ENCODE measurements at places on chromosomes 16 and 17.
A peak's percentile ranks its signal among the peaks of the same experiment; 100 is the strongest.

DNA sequence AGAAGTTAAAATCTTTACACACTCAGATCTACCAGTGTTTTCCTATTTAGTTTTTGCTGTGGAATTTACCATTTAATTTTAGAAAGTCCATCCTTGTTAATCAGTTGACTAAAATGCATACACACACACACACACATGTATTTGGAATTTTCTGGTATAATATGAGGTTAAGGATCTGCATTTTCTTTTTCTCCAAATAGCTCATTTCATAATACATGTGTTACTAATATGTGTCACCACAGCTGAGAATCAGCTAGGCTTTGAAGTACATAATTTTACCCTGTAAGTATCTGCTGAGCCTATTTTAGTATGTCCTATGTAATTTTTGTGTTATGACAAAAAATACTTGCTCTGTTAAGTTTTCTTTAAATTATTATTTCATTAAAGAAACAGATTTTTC is 143.2 kb downstream of the PHKB start:
- no peak for DNase-seq

DNA sequence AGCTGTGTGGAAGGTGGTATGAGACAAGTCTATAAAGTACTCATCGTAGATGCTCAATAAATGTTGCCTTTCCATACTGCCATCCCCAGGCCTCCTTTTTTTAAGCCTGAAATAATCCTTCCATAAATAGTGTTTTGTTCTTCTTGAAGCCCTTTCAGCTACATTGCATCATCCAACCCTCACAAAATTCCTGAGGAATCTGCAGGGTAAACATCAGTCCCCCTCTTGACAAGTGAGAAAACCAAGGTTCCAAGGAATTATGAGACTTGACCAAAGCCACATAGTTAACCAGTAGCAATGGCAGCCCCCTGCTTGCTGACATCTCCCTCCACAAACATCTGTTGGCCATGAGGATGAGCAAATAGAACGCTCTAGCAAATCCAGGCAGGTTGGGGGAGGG is 89.7 kb upstream of the CCL1 start:
- no peak for DNase-seq

DNA sequence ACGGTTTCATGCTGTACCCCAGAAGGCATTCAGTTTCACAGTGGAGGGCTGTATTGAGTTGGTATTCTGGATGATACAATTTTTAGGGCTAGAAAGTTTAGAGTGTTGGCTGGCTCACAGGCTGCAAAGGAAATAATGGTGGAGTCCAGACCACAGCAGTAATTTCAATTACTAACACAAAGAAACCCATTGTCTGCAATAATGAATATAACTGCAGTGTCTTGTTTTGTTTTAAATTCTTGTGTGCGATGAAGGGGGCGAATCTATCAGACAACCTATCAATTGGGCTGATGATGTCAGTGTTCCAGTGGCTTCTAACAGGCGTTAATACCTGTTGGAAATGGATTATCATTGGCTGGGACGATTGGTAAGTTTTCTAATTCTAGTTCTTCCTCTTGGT is 1.5 kb downstream of the SP2 start:
- no peak for DNase-seq

- DNase-seq: no peak
Measured at GRCh38 chr17:17963694-17964436, 8.3 kb downstream of the TOM1L2 start.

GRCh38 chr17:77695386-77695785 is 263.1 kb upstream of the TNRC6C start:
- DNase-seq: no peak

DNA sequence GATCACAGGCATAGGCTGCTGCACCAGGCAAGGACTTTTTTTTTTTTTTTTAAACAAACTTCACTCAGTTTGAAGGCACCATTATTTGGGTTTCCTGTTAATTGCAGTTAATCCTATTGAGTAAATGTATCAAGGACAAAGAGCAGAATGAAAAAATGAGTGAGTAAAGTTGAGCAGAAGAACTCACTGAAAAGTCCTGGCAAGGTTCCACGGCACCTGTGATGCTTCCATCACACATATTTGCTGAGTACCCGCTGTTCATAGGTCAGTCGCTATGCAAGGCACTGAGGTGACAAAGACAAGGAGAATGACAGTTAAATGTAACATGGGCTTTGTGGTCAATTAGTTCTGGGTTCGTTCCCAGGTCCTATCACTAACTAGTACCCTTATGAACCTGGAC is 670.0 kb downstream of the MAF start:
- no peak for DNase-seq

DNA sequence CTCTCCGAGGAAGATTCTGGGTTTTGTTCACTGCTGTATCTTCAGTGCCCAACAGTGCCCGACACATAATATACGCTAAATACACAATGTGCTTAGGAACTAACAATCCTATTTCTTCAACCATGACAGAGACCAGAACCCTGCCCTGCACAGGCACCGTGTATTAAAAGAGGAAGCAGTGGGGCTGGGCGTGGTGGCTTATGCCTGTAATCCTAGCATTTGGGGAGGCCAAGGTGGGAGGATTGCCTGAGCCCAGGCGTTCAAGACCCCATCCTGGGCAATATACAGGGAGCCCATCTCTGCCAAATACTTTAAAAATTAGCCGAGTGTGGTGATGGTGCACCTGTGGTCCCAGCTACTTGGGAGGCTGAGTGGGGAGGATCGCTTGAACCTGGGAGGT is 19.3 kb downstream of the ARL2BP start:
- no peak for DNase-seq

- no peak for DNase-seq
Measured at GRCh38 chr17:62692721-62693431, 65.4 kb downstream of the MRC2 start.

- no peak for DNase-seq
Measured at GRCh38 chr17:10077561-10078299, 120.7 kb downstream of the GAS7 start.

DNA sequence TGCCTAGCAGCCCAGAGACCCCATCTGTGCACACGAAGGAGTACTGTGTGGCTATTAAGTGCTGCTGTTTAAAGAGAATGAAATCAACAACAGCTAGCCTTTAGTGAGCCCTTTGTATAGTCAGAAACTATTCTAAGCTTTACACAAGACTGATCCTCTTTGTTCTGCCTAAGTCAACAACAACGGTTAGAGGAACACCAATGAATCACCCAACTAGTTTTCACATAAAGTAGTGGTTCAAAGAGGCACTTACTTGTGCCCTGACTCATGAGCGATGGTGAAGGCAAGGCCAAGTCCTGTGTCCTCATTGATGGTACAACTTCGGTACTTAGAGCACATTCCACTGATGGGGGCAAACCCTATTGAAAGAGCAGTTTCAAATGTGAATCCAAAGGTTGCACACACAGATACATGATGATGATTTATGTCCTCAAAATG is 75.8 kb downstream of the ADAMTS18 start:
- no peak for DNase-seq

GRCh38 chr17:10768750-10769251 is 35.1 kb downstream of the TMEM238L start:
- DNase-seq: no peak

DNA sequence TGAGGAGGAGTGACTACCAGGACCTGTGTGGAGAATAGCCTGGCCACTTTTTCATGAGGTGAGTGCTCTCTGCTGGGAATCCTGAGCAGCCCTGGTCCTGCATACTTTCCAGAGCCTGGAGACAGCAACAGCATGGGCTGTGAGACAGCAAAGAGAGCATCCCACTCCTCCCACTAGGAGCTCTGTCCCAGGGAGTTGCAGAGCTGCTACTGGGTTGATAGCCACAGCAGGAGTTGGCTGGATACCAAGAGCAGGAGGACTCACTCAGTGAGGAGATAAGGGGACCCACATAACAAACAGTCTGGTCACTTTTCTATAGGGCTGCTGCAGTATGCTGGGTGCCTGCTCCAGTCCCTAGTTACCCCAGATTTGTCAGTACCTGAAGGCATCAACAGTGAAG is 439.3 kb upstream of the CDH8 start:
- no peak for DNase-seq

GRCh38 chr16:4714996-4715395 is 19.1 kb downstream of the ANKS3 start:
- DNase-seq: no peak

DNA sequence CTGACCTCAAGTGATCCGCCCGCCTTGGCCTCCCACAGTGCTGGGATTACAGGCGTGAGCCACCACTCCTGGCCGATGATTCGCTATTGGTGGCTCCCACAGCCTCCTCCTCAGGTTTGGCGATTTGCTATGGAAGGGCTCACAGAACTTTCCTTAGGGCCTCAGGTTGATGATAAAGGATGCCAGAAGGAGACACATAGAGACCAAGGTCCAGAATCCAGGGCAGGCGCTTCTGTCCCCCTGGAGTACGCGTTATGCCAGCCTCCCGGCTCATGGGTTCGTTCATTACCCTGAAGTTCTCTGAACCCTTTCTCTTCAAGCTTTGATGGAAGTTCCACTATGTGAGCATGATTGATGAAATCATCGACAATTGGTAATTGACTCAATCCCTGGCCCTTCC is 19.9 kb downstream of the LGALS3BP start:
- DNase-seq: no peak

- DNase-seq: no peak
Measured at GRCh38 chr17:71792966-71793365, 327.9 kb upstream of the SOX9 start.

- DNase-seq: no peak
Measured at GRCh38 chr16:64440005-64440404, 681.9 kb downstream of the CDH11 start.

- no peak for DNase-seq
Measured at GRCh38 chr17:41534899-41535546, 6.9 kb upstream of the KRT19 start.

- DNase-seq: no peak
Measured at GRCh38 chr16:86198206-86199118, 299.5 kb downstream of the IRF8 start.

- DNase-seq: no peak
Measured at GRCh38 chr17:7403043-7403726, 712 bp downstream of the TMEM256 start.

DNA sequence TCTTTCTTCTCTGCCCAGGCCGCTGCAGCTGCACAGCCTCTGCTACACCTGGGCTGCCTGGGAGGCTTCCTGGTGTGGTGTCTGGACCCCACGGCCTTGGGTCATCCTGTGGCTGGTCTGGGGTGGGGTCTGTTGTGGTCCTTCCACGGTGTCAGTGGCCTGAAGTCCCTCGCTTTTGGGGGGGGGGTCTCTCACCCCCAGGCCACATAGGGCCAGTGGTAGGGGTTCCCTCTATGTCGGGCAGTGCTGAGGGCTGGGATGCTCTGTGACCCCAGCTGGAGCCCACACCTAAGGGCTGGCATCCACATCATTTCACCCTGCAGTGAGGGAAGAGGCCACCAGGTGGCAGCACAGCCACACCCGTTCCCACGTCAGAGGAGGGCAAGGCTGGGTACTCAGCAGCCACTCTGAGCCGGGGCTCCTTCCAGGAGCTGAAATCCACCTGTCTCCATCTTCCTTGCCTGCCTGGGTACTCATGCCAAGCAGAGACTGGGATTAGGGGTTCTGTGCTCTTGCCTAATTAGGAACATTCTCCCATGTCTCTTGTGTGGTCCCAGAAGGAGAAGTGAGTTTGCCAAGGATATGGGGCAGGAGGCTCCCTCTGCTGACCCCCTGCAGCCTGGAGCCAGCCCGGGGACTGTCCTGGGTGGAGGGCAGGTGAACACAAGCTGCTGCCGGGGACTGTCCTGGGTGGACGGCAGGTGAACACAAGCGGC is 13.0 kb downstream of the ENGASE start:
- DNase-seq: peak; percentile 63

DNA sequence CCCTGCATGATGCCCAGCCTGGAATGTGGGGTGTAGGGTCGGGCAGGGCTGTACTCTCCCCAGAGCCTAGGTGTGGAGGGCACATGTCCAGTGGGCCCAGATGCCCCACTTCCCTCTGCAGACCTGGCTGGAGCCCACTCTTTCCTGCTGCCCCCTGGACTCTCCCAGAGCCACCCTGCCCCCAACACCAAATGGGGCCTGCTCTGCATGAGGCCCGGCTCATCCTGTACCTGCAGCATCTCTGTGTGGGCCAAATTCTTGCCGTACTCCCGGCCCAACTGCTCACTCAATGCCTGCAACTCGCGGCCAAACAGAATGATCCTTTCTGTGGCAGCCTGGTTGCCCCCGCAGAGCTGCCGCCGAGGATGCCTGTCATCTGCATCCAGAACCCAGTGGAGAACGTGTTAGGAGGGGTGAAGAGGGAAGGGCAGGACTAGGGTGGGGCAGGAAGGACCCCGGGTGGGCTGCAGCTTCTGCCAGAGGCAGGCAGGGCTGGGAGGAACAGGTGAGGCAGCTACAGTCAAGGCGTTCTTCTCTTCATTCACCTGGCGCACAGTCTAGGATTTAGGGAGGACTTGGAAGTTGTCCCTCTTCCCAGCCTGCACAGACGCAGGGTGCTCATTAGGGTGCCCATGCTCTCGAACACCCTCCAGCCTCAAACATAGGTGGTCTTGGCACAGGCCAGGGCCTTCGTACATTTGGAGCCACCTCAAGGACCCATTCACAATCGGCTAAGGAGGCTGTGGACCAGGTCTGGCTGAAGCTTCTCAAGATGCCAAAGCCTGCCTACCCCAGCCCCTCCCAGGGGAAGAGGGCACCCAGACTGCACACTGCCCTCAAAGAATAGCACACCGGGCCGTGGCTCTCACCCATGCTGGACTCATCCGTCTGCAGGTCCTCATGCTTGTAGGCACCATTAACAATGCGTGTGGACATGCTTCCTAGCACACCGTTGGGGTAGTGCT is 8.7 kb upstream of the GFOD2 start:
- DNase-seq: no peak

DNA sequence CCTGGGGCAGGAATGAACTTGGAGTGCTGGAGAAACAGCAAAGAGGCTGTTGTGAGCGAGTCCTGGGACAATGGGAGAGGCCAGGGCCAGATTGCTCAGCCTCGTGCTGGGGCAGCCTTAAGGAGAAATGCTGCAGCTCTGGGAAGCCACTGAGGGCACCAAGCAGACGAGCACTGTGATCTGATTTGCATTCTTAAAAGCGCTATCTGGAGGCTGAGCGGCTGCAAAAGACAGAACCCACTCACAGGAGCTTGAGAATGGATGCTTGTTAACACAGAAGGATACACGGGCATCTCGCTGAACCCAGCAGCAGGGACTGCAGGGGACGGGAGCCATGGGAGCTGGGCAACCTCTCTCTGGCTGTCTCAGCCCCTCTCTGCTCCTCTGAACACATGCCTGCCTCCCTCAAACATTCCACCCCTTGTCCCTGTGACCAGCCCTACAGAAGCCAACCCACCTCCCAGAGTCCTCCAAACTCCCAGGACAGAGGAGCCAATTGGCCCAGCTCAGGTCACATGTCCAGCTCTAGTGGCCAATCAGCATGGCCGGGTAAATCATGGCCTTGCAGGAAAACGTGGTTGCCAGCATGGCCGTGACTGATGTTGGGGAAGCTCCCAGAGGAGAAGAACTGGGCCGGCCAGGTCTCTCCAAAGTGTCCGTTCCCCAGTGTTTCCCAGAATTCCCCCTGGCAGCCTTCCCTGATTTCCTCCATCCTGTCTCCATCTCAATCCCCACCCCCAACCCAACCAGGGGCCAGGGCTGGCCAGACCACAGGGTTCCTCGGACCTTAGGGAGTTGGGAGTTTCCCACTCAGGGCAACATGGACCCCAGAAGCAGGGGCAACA is 60.3 kb downstream of the GSG1L start:
- DNase-seq: no peak

- DNase-seq: no peak
Measured at GRCh38 chr17:62778990-62779681, 29.0 kb downstream of the MARCHF10 start.

GRCh38 chr16:3841729-3842508 is 38.6 kb downstream of the CREBBP start:
- peak; percentile 20 for DNase-seq

- DNase-seq: no peak
Measured at GRCh38 chr16:73317321-73317857, 269.5 kb upstream of the ZFHX3 start.

- DNase-seq: no peak
Measured at GRCh38 chr17:44464037-44464436, 39.2 kb downstream of the GPATCH8 start.
